Stomach (tissue), 19 donors: ENCODE measurements at places on chromosomes 1 and 21. TPM values are rescaled to one million over a fixed set of nuclear protein-coding genes. Genes with fewer than 3 reads are reported as not detected.

Gene TSTD1
- total RNA-seq: not detected

Gene PGLYRP4
- not detected for total RNA-seq

Gene PTPRC
- 36.8 TPM for total RNA-seq

Gene BSND
- not detected for total RNA-seq

Gene PLA2G2D
- not detected for total RNA-seq

Gene NOC2L
- 30.4 TPM for total RNA-seq

Gene CDA
- not detected for total RNA-seq

Gene C1orf167
- not detected for total RNA-seq

Gene OR4F16
- not detected for total RNA-seq

Gene FAM151A
- total RNA-seq: 0.73 TPM

DNA sequence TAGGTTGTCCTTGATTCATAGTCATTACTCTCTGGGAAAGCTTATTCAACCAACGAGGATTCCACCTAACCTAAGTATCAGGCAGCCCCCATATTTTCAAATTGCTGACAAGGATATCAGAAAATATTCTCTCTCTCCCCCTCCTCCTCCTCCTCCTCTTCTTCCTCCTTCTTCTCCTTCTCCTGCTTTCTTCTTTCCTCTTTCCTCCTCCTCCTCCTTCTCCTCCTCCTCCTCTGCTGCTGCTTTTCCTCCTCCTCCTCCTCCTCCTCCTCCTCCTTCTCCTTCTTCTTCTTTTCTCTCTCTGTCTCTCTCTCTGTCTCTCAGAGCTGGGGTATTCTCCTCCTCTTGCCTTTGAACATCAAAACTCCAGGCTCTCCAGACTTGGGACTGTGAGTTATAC, 2.5 kb upstream of the IGSF9 start:
- DNase-seq: no peak
- no peaks in the 10 kb centered on the region for H3K27me3 ChIP-seq
- no peaks in the 10 kb centered on the region for H3K36me3 ChIP-seq
- H3K27ac ChIP-seq: no peak overlapping the region

DNA sequence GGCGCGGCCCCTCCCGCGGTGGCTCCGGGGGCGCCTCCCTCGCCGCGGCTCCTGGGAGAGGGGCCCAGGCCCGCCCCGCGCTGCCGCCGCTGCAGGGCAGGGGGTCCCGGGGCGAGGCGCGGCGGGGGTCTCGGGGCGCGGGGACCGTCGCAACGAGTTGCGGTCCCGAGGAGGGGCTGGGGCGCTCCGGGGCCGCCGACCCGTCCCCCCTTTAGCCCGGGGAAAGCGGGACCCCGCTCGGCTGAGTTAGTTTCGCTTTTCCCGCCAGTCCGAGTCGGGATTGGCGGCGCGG, 493 bp downstream of the SPSB1 start:
- H3K4me1 ChIP-seq: peaks cover 76% of the 10 kb centered on the region
- peak overlapping the region; percentile 93 for H3K27ac ChIP-seq
- DNase-seq: no peak
- no peaks in the 10 kb centered on the region for H3K27me3 ChIP-seq

DNA sequence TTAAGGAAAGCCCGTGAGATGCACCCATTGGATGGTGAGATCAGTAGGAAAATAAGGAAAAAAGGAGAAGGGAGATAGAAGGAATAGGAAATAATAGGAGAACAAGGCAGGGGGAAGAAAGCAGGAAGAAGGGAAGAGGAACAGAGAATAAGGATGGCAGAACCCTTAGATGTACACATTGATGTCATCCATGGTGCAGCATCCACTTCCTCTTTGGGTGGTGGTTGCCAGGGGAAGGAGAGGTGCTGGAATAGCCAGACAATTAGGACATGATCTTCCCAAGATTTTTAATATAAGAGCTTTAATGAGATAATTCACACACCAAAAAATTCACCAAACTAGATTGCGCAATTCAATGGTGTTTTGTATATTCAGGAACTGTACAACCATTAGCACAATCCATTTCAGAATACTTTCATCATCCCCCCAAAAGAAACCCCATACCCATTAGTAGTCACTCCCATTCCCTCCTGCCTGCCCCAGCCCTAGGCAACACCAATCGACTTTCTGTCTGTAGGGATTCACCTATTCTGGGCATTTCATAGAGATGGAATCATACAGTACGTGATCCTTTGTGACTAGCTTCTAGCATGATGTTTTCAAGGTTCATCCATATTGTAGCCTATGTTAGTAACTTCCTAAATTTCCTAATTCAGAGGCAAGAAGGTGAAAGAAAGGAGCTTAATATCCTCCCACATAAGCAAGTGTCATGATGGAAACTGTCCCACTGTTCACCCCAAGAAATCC, 121.4 kb downstream of the PLXNA2 start:
- H3K4me1 ChIP-seq: peaks cover 5% of the 10 kb centered on the region
- H3K4me3 ChIP-seq: no peak overlapping the region
- H3K36me3 ChIP-seq: peaks cover 13% of the 10 kb centered on the region
- no peak for DNase-seq
- no peaks in the 10 kb centered on the region for H3K27me3 ChIP-seq

- no peak overlapping the region for H3K27ac ChIP-seq
- DNase-seq: no peak
- H3K4me3 ChIP-seq: no peak overlapping the region
- no peaks in the 10 kb centered on the region for H3K4me1 ChIP-seq
- H3K27me3 ChIP-seq: peaks cover 5% of the 10 kb centered on the region
- H3K36me3 ChIP-seq: no peaks in the 10 kb centered on the region
Observed at GRCh38 chr1:111904478-111905218, 84.8 kb downstream of the KCND3 start.

- no peak overlapping the region for H3K27ac ChIP-seq
- DNase-seq: no peak
- H3K4me3 ChIP-seq: no peak overlapping the region
- H3K36me3 ChIP-seq: no peaks in the 10 kb centered on the region
- no peaks in the 10 kb centered on the region for H3K4me1 ChIP-seq
Observed at GRCh38 chr1:44546403-44547053, 127.8 kb downstream of the TMEM53 start.

- H3K27me3 ChIP-seq: no peaks in the 10 kb centered on the region
- peaks cover 13% of the 10 kb centered on the region for H3K4me1 ChIP-seq
- H3K36me3 ChIP-seq: no peaks in the 10 kb centered on the region
Observed at GRCh38 chr1:94827434-94827833, 7.3 kb downstream of the SLC44A3 start.

DNA sequence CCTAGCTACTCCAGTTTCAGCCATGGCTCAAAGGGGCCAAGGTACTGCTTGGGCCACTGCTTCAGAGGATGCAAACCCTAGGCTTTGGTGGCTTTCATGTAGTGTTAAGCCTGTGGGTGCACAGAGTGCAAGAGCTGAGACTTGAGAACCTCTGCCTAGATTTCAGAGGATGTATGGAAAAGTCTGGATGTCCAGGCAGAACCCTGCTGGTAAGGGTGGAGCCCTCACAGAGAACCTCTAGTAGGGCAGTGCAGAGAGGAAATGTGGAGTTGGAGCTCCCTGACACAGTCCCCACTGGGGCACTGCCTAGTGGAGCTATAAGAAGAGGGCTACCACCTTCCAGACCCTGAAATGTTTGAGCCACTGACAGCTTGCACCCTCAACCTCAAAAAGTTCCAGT, 16.2 kb downstream of the RIIAD1 start:
- H3K4me3 ChIP-seq: no peak overlapping the region
- peaks cover 6% of the 10 kb centered on the region for H3K4me1 ChIP-seq
- no peaks in the 10 kb centered on the region for H3K27me3 ChIP-seq
- no peak for DNase-seq
- no peaks in the 10 kb centered on the region for H3K36me3 ChIP-seq
- H3K27ac ChIP-seq: no peak overlapping the region

- peaks cover 3% of the 10 kb centered on the region for H3K27me3 ChIP-seq
- no peak for DNase-seq
- H3K36me3 ChIP-seq: no peaks in the 10 kb centered on the region
- H3K27ac ChIP-seq: no peak overlapping the region
- no peaks in the 10 kb centered on the region for H3K4me1 ChIP-seq
- H3K4me3 ChIP-seq: no peak overlapping the region
Observed at GRCh38 chr1:181259026-181259745, 170.7 kb downstream of the IER5 start.

- H3K27ac ChIP-seq: peak overlapping the region; percentile 79
- H3K27me3 ChIP-seq: no peaks in the 10 kb centered on the region
- H3K36me3 ChIP-seq: peaks cover 10% of the 10 kb centered on the region
- H3K4me1 ChIP-seq: peaks cover 91% of the 10 kb centered on the region
- no peak for DNase-seq
Observed at GRCh38 chr1:155941845-155942531, 550 bp downstream of the RXFP4 start.

GRCh38 chr21:38913120-38913892, 107.6 kb downstream of the ETS2 start:
- H3K4me1 ChIP-seq: peaks cover 70% of the 10 kb centered on the region
- peak; percentile 93 for DNase-seq
- no peaks in the 10 kb centered on the region for H3K36me3 ChIP-seq

DNA sequence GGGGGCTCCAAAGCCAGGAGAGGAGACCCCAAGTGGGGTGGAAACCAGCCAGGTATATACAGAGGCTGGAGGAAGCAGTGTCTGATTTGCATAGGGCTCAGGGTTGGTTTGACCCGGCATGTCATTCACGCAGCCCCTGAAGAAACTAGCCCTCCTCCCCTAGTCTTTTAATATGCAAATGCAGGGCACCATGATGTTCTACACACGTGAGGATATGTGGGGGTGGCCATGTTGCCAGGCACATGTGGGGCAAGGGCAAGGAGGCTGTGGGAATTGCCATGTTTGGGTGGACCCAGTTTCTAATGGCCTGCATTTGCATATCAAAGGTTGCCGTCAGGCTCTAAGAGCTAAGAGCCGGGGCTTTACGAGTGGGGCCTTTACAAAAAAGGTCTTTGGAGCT, 12.0 kb upstream of the RHOU start:
- H3K27ac ChIP-seq: no peak overlapping the region
- peaks cover 13% of the 10 kb centered on the region for H3K4me1 ChIP-seq
- no peaks in the 10 kb centered on the region for H3K27me3 ChIP-seq
- no peak overlapping the region for H3K4me3 ChIP-seq
- H3K36me3 ChIP-seq: no peaks in the 10 kb centered on the region

- DNase-seq: peak; percentile 56
- no peak overlapping the region for H3K4me3 ChIP-seq
Observed at GRCh38 chr1:23376890-23377811, 7.5 kb upstream of the ZNF436 start.

GRCh38 chr1:69946935-69947334, 258.4 kb downstream of the LRRC40 start:
- no peak overlapping the region for H3K27ac ChIP-seq
- no peaks in the 10 kb centered on the region for H3K36me3 ChIP-seq
- no peak overlapping the region for H3K4me3 ChIP-seq
- no peaks in the 10 kb centered on the region for H3K27me3 ChIP-seq
- H3K4me1 ChIP-seq: no peaks in the 10 kb centered on the region

DNA sequence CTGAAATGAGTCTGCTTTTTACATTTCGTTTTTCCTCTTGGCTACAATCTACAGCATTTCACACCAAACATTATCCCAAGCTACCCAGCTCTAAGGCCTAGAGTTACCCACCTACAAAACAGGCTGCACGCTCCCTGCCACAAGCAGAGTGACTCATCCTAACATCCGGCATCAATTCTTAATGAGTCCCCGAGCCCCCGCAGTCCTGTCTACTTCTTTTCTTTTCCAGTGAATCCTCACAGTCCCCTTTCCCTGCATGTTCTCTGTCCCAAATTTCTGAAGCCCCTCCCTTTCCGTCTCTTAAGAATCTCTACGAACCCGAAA, 650 bp downstream of the PCNX2 start:
- H3K27ac ChIP-seq: peak overlapping the region; percentile 59
- H3K36me3 ChIP-seq: no peaks in the 10 kb centered on the region
- peak overlapping the region; percentile 68 for H3K4me3 ChIP-seq
- no peaks in the 10 kb centered on the region for H3K27me3 ChIP-seq
- DNase-seq: no peak

DNA sequence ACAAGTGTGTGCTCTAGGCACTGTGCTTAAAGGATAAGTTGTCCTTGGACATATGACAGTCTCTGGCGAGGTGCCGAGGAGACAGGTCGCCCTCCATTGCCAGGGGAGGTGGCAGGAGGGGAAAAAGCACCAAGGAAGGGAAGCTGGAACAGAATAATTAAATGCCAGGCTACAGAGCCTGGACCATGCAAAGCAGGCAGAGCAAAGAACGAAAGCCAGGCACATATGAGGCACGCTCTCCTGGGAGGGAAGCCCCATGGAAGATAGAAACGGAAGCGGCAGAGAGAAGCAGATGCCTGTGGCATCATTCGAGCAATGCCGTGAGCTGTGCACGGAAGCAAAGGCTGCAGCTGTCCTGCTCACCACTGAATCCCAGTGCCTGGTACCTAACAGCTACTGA, 91.2 kb downstream of the JAK1 start:
- H3K27me3 ChIP-seq: no peaks in the 10 kb centered on the region

DNA sequence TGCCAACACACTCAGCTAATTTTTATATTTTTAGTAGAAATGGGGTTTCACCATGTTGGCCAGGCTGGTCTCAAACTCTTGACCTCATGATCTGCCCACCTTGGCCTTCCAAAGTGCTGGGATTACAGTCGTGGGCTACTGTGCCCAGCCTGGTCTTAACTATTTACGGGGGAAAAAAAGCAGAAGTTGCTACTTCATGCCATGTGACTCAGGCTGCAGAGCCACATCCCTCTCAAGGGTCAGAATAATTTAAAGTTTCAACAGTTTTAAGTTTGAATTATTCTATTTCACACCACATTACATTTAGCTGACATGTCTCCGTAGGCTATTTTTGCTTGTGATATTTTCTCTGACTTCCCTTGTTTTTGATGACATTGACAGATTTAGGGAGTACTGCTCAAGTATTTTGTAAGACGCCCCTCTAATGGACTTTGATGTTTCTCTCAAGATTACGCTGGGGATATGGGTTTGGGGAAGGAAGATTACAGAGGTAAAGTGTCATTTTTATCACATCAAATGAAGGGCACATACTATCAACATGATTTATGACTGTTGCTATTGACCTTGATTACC, 14.6 kb upstream of the AGBL4 start:
- H3K36me3 ChIP-seq: no peaks in the 10 kb centered on the region
- no peak for DNase-seq
- H3K27ac ChIP-seq: no peak overlapping the region
- no peaks in the 10 kb centered on the region for H3K4me1 ChIP-seq
- H3K4me3 ChIP-seq: no peak overlapping the region

- DNase-seq: no peak
- H3K27ac ChIP-seq: no peak overlapping the region
- no peaks in the 10 kb centered on the region for H3K4me1 ChIP-seq
- H3K4me3 ChIP-seq: no peak overlapping the region
- H3K36me3 ChIP-seq: no peaks in the 10 kb centered on the region
Observed at GRCh38 chr1:101205457-101205856, 31.4 kb upstream of the S1PR1 start.

- peaks cover 7% of the 10 kb centered on the region for H3K4me1 ChIP-seq
- H3K27ac ChIP-seq: no peak overlapping the region
- H3K27me3 ChIP-seq: no peaks in the 10 kb centered on the region
- H3K36me3 ChIP-seq: no peaks in the 10 kb centered on the region
Observed at GRCh38 chr1:3292051-3292722, 162.3 kb upstream of the ARHGEF16 start.
